ENCODE measurements at places on chromosomes 12 and 14. TPM values are rescaled to one million over a fixed set of nuclear protein-coding genes. Genes with fewer than 3 reads are reported as not detected.

Gene TAS2R50
- 6.2 TPM for total RNA-seq

Gene JPH4
- 0.96 TPM for total RNA-seq

Gene TM7SF3
- total RNA-seq = 40.2 TPM

GRCh38 chr12:107558141-107558815 is 127.3 kb upstream of the PWP1 start:
- no peak for DNase-seq

DNA sequence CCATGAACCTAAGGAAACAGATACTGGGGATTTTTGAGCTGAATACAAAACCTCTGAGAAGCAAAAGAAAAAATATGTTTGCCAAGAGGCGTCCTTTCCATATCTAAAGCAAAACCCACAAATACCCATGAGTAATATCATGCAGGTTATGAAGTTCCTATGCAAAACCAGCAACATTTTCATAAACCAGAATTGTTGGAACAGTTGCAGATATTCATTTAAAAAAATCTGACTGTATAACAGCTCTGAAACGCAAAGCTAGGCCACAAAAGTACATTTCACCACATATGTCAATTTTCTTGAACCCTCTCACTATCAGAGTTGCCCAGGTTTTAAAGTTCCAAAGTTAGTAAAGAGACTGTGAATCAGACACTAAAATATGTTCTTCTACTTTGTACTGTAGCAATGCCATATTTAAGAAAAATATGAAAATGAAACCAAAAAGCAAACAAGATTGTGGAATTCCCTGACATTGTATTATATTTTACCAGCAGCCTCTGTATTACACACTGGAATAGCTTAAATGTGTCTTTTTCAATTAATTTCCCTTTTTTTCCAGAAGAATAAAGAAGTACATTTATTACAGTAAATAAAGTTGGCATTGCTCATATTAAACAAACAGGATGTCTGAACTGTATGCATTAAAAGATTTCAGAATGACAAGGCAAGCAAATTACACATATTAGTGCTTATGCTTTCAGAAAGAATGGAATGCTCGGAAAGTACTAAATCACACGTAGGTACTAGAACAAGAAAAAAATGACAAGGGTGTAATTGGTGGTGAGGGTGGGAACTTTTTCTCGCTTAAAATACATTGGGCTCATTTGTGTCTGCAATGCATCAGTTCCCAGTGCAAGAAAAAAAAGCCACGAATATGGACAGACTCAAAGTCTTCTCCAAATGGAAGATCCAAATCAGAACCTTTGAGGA is 33.6 kb upstream of the HIF1A start:
- no peak for DNase-seq

GRCh38 chr12:6777386-6777785 is 5.1 kb downstream of the LAG3 start:
- DNase-seq = no peak

- DNase-seq = no peak
These were observed 1.7 kb upstream of the GPRC5A start for GRCh38 chr12:12889701-12890100.

DNA sequence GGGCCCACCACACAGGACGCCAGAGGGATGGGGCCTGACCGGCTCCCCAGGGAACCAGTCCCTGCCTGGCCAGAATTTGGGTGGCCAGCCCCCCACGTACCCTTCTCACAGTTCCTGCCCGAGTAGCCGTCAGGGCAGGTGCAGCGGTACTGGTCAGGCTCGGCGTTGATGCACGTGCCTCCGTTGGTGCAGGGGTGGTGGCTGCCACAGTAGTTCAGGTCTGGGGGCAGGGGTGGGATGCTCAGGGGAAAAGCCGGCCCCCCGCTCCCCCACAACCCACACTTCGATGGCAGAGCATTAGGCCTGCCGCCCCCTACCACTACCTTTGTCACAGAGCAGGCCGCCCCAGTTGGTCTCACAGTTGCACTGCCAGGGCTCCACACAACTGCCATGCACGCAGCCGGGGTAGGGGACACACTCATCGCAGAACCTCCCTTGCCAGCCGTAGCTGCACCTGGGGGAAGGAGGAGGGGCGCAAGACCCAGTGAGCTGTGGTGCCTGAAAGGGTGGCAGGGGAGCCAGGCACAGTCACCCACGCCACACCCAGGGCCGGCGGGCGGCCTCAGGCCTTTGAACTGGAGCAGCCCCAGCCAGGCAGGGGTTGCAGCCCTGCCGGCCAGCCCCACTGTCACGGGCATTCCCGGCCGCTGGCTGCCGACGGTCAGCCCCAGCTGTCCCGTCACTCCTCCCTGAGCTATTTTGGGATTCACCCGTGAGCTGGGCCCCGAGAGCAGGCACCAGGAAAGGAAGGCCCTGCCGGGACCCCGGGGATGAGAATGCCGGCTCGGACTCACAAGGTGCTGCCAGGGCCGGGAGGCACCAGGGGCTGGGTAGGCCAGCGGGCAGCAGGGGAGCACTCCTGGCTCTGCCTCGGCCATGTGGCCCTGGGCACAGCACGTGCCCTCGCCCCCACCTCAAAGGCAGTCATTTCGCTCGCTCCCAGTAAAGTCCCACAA is 16.5 kb downstream of the JAG2 start:
- DNase-seq = no peak

DNA sequence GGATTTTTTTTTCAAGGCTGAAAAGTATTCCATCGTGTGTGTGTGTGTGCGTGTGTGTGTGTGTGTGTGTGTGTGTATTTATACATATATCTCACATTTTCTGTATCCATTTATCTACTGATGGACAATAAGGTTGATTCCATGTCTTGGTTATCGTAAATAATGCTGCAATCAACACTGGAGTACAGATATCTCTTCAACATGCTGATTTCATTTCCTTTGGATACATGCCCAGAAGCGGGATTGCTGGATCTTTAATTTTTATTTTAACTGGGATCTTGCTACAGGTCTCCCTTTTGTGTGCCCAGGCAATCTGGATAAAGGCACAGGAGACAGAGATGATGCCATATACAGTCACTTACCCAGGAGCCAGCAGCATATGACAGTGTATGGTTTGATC is 338.1 kb downstream of the SOX5 start:
- DNase-seq = no peak

GRCh38 chr12:127779301-127780045 is 487.5 kb upstream of the TMEM132C start:
- DNase-seq = no peak

DNA sequence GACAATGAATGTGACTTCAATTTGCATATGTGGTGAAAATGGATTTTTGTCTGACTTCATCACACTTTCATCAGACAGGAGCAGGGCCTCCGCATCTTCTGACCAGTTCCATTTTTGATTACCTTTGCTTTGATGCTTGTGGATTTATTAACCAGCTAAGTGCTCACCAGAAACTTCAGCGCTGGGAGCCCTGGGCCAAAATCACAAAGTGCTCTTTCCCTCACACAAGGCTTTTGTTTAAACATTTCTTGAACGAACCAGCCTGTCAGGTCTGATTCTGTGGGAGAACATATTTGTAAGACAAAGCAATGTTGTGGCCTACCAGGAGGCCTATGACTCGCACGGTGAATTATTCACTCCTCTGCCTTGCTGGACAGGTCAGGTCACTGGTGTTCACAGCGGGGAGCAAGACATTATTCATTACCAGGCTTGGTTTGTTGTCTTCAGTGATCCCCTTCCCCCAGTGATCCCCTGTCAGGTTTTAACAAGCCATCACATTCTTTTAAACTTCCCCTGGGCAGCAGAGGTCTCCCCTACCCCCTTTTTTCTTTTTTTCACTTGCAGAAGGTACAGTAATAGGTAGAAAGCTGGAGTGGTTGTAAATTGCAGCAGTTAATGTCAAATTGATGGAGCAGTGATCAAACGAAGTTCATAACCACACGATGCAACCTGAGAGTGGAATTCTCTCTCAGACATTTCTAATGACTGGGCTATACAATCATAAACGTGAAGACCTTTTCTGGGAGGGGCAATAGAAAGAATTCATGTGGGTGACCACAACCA is 167.5 kb upstream of the PRICKLE1 start:
- peak; percentile 54 for DNase-seq

GRCh38 chr12:98178126-98178525 is 337.3 kb upstream of the TMPO start:
- DNase-seq = no peak

All from breast epithelium (tissue), 4 donors.